Left colon (tissue), 2 donors: ENCODE measurements at places on chromosomes 6 and 20. TPM values are rescaled to one million over a fixed set of nuclear protein-coding genes. Genes with fewer than 3 reads are reported as not detected.
A peak's percentile ranks its signal among the peaks of the same experiment; 100 is the strongest.

The FILIP1 gene
- 0.98 TPM for total RNA-seq

The SLC24A3 gene
- total RNA-seq: 3.2 TPM

The PCSK2 gene
- total RNA-seq: 1.3 TPM

The ANKRD66 gene
- total RNA-seq: not detected

The BTNL2 gene
- not detected for total RNA-seq

- DNase-seq: no peak
Measured at GRCh38 chr20:37873884-37874283, 29.0 kb upstream of the VSTM2L start.

- no peak for DNase-seq
Measured at GRCh38 chr20:50335105-50335504, 144.5 kb downstream of the CEBPB start.

- no peak for DNase-seq
Measured at GRCh38 chr6:136150961-136151360, 99.2 kb downstream of the MTFR2 start.

DNA sequence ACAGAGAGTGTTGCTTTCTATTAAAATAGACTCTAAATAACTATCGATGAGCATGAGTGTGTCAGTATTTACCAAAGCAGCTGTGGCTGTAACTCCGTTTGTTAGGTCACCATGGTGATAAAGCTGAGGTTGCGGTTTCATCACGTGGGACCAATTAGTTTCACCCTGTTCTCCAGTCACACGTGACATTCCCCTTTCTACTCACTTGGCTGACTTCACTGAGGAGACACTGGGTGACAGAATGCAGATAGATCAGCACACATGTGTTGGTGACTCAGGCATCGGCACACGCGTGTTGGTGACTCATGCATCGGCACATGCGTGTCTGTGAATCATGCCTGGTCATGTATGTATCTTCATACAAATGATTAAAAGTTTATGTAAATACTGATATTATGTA, 285.4 kb downstream of the THBS2 start:
- peak; percentile 59 for DNase-seq

- DNase-seq: peak; percentile 43
Measured at GRCh38 chr6:169725125-169726048, 1.1 kb upstream of the PHF10 start.

DNA sequence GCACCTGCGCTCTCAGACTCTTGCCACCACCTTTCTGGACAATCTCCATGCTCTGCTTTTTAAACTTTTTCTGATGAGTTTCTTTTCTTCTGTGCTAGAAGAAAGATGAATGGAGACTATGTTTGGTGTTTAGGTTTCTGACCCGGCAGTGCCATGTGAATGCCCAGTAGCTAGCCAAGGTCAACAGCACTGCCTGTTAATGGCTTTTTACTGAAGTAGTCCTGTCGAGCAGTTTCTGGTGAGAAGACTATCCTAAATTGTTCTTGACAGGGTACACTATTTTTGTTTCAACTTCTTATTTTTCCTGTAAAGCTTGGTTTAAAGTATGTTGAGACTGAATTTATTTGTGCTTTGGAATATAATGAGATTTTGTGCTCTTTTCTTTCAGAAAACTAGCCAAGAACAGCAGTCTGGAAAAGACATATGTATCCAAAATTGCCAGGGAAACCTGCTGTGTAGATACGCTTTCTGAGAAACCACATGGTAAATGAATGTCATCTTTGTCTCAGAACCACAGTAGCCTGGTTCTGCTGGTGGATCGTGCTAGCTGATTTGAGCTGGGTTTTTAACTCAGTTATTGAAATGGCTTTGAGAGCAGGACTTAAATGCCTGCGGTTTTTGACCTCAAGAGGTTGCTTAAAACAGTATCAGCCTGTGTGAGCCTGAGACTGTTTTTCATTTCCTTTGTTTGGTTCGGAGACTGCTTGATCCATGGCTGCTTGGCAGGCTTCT, 48.1 kb downstream of the KCNS1 start:
- DNase-seq: no peak
